ENCODE measurements at places on chromosomes 2 and 18.
A peak's percentile ranks its signal among the peaks of the same experiment; 100 is the strongest.

DNA sequence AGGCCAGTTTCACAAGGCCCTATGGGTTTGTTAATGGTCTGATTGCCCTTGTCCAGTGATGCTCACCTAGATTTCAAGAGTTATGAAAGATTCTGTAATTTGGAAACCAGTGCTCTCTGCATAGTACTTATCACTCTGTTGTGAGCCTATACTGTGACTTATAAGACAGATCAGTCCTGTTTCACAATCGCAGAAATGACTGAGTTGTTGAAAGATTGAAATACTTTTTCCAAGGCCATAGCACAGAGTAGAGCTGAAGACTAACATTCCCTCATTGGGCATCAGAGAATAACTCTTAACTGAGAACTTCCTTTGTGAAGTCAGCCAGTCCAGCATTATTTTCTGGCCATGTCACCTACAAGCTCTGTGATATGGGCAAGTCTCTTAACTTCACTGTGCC lies 44.0 kb downstream of the CCDC85A start:
- DNase-seq, result peak; percentile 44

- DNase-seq, result no peak
These were observed 72.8 kb upstream of the MC4R start for GRCh38 chr18:60445341-60445740.

- DNase-seq, result no peak
These were observed 204.5 kb downstream of the ARL4C start for GRCh38 chr2:234292205-234292961.

- no peak for DNase-seq
These were observed 23.6 kb downstream of the STAT4 start for GRCh38 chr2:191127235-191127634.

- DNase-seq, result no peak
These were observed 764.9 kb upstream of the FANCL start for GRCh38 chr2:59005836-59006615.

GRCh38 chr2:29246383-29247300 lies 131.4 kb downstream of the CLIP4 start:
- DNase-seq, result no peak

- no peak for DNase-seq
These were observed 254.0 kb upstream of the FSIP2 start for GRCh38 chr2:185484602-185485001.

GRCh38 chr2:216522892-216523502 lies 24.4 kb downstream of the RPL37A start:
- DNase-seq, result no peak

GRCh38 chr18:52936931-52937330 lies 596.9 kb downstream of the DCC start:
- no peak for DNase-seq

DNA sequence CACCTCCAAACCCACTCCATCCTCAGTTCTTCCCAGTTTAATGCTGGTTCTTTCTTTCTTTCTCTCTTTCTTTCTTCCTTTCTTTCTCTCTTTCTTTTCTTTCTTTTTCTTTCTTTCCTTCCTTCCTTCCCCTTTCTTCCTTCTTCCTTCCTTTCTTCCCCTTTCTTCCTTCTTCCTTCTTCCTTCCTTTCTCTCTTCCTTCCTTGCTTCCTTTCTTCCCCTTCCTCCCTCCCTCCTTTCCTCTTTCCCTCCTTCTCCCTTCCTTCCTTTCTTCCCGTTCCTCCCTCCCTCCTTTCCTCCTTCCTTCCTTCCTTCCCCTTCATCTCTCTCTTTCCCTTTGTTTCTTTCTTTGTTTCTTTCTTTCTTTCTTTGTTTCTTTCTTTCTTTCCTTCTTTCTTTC lies 50.9 kb downstream of the PDCL3 start:
- no peak for DNase-seq

GRCh38 chr2:150255528-150255927 lies 231.9 kb downstream of the RND3 start:
- peak; percentile 56 for DNase-seq

DNA sequence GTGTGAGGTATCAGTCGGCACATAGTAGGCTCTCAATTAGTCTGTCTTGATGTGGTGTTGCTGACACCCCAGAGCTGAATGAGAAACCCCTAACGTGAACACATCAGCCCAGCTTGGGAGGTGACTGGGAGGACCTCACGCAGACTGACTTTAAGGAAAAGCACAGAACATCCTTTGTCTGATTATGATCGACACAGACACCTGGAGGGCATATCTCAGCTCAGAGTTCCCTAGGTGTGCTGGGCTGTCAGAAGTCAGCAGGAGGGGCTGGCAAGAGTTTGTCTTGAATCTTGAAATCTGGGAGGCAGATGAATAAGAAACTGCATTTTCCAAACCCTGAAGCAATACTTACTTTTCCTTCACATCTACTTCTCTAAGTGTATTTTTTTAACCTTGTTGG lies 16.8 kb upstream of the MYCN start:
- no peak for DNase-seq

DNA sequence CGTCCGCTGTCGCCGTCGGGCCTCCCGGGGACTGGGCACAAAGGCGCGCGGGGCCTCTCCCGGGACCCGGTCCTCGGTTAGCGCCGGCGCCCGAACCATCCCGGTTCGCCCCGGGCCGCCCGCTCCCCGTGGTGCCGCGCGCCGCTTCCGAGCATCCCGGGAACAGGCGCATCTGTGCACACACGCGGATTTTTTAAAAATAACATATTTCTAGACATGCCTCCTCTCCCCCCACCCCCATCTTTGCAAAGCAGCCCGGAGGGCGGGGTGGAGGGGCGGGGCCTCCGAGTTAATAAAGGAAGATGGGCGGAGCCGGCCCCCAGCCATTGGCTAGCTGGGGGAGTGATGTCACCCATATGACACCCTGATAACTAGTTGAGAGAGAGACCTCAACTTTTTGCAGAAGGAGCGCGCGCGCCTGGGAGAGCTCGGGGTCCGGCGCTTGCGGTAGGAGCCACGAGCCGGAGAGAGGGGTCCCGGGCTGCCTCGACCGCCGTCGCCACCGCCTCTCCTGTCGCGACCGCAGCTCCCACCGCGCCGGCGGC lies at the start of gene SOX11:
Gene SOX11, plus strand, starts transcription at position 400 of the 545 bp plus-strand sequence. CDS start 338 bp downstream, outside the sequence.
- no peak for DNase-seq

GRCh38 chr2:144415386-144415785 lies 104.5 kb downstream of the ZEB2 start:
- DNase-seq, result no peak

GRCh38 chr2:203739351-203739750 lies 32.9 kb downstream of the CD28 start:
- no peak for DNase-seq

DNA sequence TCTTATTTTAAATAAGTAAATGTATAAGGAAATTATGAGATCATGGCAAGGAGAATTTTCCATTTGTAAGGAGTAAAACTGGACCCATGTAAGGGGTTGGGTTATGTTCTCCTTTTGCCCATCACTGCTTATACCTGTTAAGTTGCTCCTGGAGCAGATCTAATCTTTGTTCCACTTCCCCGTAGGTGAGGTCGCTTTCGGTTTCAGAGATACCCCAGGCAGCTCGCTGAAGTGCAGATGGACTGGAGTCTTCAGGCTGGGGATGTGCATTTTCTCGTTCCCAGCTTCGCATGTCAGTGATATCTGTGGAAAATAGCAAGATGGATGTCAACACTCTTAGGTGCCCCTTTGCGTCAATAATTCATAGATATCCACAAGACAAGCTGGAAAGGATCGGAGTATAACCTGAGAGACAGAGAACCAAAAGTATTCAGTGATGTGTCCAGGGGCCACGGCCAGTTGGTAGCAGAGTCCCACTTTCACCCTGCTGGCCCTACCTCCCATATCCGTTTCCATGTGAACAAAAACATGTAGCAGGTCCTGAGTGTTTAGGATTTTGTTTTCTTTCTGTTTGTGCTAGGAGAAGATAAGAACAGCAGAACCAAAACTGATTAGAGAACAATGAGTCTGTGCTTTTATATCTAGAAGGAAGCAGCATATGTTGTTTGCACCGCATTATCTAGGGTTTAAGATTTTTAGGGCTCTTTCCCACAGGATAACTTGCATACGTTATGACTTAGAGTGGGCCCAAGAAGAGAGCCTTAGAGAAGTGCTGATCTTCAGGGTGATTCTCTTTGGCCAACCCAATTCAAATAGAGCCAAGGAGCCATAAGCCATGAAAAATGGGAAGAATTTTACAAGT lies 36.0 kb downstream of the GCA start:
- no peak for DNase-seq

DNA sequence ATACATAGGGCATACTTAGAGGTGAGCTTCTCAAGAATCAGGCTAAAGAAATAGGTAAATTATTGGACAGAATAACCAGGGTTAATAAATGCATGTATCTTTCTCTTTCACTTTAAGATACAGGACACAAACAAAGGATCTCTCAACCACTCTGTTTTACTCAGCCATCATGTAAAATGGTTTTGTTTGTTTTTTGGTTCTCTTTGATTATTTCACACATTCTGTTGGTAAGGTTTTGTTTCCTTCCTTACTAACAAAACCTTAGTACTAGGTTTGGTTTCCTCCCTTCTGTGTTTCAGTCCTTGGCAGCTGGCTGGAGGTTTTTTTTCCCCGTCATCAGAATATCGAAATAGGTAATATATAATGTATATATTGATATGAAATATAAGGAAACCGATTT lies 1506.8 kb upstream of the TMEFF2 start:
- no peak for DNase-seq

DNA sequence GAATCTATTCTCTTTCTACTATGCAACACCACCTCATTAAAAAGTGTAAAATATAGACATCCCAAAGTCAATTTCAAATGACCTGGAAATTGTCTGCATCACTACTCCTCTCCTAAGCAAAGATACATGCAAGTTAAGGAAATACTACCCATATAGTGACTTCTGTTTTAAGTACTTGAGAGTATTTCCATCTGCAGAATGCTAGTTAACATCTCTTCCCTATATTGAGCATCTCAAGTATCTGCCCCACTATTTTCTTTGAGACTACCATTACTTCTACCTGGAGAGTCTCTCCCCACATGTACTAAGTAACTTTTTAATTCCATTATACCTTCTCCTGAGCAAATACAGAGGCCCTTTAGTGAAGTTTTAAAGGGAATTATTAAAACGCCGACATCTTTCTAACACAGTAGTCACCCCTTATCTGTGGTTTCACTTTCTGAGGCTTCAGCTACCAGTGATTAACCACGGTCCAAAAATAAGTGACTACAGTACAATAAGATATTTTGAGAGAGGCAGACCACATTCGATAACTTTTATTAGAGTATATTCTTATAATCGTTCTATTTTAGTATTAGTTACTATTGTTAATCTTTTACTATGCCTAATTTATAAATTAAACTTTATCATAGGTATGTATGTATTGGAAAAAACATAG lies 21.8 kb downstream of the CWC22 start:
- no peak for DNase-seq

- DNase-seq, result no peak
These were observed 196.0 kb downstream of the CDH7 start for GRCh38 chr18:65946777-65947176.

DNA sequence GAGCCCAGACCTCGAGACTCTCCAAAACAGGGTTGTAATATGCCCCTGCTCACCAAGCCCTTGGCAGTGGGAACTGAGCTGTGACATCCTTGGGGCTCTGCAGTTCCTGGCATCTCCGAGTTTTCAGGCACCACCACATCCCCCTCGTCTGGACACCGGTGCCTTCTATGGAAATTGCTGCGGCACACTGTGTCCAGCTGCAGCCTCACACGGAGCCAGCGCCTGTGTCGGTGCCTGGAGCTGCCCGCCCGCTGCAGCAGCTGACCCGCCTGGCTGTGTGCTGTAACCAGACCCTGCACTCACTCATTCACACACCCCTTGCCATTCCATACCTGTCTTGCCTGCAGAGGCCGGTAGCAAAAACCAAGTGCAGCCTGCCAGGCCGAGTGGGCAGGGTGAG lies 11.8 kb downstream of the IWS1 start:
- DNase-seq, result no peak

DNA sequence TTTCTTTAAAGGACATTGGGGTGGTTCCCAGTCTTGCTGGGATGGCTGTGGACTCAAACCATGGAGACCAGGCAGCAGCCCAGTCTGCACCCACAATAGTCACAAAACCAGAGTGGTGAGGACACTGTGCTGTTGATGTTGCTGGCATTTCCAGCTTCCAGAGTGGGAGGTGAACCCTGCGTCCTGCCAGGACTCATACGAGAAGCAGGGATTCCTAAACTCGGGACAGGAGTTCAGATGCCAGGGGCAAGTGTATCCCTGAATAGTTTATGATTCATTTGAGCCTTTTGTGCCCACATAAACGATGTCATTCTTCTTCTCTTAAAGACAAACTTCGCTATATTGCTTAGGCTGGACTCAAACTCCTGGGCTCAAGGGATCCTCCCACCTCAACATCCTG lies 62.8 kb downstream of the TCF7L1 start:
- no peak for DNase-seq

- DNase-seq, result no peak
These were observed 120.1 kb downstream of the MMADHC start for GRCh38 chr2:149467436-149467835.

DNA sequence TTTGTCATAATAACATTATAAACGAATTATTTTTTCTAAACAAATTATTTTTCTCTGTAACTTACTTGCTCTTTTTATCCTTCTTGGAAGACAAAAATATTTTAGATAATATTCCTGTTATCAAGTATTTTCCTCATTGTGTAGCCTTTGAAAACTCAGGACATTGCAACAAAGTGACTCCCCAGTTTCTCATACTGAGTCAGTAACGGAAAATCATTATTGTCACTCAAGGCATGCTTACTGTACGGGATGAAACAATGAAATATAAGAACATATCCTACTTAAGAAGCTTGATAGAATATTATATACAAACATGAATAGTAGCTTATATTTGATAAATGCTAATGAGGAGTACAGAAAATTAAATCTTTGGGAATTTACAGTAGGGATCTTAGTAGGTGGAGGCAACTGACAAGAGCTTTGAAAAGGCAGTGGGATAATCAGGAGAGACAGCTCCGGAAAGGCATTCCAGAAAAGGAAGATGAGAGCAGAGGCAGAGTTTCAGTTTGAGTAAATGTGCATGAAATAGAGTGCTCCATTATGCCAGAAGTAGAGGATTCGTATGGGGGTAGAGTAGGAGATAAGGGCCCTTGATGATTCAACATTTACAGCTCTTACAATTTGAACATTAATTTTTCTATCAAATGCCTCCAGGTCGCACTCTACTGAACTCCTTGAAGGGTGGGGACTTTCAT lies 14.0 kb upstream of the YES1 start:
- DNase-seq, result no peak

GRCh38 chr18:45874491-45875184 lies 49.2 kb downstream of the SIGLEC15 start:
- peak; percentile 4 for DNase-seq

DNA sequence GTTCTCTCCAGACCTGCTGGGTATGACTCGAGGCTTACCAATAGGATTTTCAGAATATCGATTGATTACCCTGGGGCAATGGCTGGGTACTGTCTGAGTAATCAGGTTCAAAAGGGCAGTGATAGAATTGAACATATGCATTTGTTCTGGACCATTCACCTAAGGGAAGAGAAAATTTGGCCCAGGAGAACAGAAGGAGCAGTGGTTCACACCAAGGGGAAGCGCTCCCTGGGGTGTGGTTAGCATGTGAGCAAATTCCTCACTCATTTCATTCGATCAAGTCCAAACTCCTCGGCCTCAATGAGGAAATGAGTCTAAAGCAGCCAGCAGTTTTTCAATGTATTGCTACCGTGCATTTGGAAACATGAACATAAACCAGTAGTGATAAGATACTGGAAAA lies 55.6 kb downstream of the CYP26B1 start:
- no peak for DNase-seq

- DNase-seq, result no peak
These were observed 39.0 kb upstream of the TCF4 start for GRCh38 chr18:55627007-55627406.

- DNase-seq, result peak; percentile 38
These were observed 232.8 kb downstream of the GRB14 start for GRCh38 chr2:164388511-164388910.

All from GM04504 (cell line).